ENCODE measurements at places on chromosomes 3 and 15.

GRCh38 chr3:78314327-78314726 is 1274.4 kb downstream of the ROBO2 start:
- no peak for DNase-seq

- DNase-seq, result no peak
These were observed 181.2 kb upstream of the NR2E3 start for GRCh38 chr15:71628988-71629770.

DNA sequence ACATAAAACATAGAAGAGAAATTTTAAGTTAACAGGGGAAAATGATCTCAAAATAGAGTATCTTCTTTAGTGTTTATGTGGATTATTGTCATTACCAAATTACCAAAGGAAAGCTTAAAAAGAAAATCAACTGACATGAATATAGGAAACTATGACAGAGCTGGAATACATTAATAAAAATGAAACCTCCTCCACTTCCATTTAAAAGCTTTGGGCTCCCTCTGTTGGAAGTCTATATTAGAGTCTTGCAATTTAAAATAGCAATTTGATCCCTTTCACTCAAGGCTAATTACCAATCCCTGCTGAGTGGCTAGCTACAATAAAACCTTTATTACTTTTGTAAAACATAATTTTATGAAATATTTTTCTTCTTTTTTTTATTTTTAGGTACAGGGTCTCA is 61.4 kb upstream of the IMPG2 start:
- DNase-seq, result no peak

DNA sequence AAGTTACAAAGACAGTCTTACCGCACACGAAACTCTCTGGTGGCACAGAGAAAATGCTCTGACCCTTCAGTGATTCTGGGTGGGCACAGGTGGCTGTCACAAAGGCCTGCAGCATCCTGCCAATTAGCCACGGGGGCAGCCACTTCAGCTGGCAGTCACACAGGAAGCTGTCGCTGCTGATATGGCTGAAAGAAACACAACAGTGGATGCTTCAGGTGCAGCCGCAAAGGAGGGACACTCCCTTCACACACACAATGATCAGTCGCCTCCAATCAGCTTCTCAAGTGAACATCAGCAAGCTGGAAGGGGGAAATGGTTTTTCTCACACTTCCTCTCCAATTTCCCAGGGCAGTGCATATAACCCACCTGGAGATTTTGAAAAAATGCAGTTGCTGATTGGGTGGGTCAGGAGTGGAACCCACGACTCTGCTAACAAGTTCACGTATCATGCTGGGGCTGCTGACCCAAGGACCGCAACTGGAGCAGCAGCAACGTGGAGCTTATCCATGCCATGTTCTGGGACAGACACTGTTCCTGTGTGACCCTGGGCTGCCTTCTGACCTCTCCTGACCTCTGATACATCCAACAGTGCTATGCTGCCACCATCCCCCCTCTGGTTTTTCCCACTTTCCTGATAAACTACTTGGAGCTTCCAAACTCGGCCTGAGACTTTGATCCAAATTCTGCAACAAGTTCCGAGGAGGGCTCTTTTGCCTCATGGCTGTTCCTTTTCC is 106.6 kb downstream of the LRIG1 start:
- DNase-seq, result peak; percentile 26

DNA sequence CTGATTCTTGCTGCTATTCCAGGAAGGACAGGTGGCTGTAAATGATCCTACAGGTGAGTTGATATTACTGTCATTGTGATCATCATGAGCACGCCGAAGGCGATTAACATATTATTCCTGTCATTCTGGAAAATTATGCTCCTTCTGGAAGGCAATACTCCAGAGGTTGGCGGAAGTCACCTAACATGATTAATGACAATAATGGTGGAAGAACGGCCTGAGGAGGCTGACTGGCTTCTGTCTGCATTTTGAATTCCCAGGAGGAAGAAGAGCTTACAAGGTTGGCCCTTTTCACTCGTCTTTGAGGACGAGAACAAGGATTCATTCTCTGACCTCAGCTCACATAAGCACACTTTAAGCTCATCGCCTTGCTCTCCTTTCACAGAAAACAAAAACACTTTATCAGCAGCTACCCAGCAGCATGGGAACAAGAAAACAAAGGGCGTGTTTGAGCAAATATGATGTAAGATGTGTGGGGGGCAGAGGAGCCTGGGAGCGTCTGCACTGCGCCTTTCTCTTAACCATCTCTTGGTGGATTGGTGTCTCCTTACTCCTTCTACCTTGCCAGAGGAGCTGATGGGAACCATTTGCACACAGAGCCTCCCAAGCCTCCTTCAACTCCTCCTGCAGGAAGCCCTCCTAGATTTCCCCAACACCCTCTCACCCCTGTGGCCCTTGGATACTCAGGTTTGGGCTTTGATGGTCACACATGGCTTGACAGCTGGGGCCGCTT is 23.0 kb downstream of the ACSBG1 start:
- no peak for DNase-seq

DNA sequence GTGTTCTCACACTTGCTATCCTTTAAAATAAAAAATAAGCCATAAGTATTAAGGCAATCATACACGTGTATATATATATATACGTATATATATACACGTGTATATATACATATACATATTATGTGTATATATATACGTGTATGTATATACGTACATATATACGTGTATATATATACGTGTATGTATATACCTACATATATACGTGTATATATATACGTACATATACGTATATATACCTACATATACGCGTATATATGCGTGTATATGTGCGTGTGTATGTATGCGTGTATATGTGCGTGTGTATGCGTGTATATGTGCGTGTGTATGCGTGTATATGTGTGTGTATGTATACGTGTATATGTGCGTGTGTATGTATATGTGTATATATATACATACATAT is 477.3 kb upstream of the ARRDC4 start:
- DNase-seq, result no peak

GRCh38 chr3:133831966-133832801 is 26.6 kb downstream of the SRPRB start:
- DNase-seq, result no peak

- DNase-seq, result no peak
These were observed 377.3 kb upstream of the SEMA6D start for GRCh38 chr15:47339800-47340570.

- DNase-seq, result no peak
These were observed 76.8 kb downstream of the ATP2B2 start for GRCh38 chr3:10428406-10429091.

GRCh38 chr3:197093871-197094270 is 64.3 kb upstream of the MELTF start:
- no peak for DNase-seq

GRCh38 chr3:47082519-47082918 is 81.4 kb downstream of the SETD2 start:
- DNase-seq, result no peak

DNA sequence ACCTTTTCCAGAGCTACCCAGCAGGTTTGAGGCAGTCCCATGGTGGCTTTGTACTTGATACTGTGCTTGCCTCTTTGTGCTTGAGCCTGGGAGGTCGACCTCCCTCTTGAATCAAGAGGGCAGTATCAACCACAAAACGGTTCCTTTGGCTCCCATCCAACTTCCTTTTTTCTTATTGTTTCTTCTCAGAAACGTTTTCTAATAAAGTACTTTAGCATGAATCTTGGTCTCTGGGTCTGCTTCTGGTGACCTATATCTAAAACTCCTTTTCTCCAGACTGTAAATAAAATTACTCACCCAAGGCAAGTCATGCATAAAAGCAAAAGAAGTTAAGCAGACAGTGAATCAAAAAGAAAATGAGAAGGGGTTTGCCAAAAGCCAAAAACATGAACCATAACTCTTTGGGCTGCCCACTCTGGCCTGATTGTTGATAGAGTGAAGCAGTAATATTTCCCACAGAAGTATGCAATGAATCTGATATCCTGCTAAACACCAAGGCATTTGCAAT is 112.2 kb upstream of the SLC4A7 start:
- DNase-seq, result no peak

- no peak for DNase-seq
These were observed 71.8 kb upstream of the TMEM108 start for GRCh38 chr3:132966374-132966773.

DNA sequence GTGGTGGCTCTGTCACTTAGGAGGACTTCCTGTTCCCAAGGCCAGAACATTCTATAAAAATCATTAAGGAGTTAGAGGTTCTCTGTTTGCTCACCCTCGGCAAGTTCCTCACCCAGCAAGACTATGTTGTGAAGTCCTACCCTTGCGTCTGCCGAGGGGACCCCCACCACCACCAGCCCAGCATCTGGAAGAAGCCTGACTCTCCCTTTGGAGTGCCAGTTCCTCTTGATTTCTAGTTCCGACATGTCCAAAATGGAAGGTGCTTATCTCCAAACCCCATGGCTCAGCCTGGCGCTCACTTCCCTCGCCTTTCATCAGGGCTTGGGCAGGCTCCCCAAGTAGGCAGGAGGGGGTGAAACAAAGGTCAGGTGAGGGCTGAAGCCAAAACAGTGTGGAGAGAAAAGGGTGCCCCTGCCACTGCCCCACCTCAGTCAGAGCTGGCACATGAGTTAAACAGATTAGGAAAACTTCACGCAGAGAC is 41.0 kb downstream of the BHLHE40 start:
- no peak for DNase-seq

DNA sequence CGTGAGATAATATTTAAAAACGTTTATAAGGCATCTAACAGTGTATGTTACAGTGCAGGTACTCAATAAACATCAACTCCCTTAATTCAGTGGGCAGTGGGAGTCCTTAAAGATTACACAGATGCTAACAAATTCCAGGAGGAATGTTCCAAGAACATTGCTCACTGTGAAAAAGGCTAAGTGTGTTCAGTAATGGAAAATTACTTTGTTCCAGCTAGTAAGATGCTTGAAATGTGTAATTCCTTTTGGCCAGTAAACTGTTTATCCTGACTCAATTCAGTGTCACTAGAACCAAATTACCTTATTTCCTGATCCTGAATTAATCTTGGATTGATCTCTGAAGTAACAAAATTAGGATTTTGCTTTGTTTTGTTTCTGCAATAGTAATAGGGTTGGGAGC is 54.2 kb upstream of the SEMA6D start:
- no peak for DNase-seq

DNA sequence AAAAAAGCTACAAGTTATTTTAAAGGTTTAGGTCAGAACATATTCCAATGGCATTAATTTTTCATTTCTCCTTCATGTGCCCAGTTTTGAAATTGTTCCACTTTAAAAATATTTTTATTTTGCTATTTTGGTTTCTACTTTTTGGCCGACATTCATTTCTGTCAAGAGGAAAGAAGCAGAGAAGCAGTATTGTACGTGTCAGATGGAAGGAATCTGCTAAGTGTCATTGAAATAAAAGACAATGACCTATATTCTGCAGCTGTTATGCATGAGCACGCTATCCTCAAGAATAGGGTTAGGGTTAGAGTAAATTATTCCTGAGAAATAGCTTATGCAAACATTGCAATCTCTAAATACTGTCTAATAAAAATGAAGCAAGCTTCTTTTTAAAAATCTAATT is 941.7 kb downstream of the TUSC7 start:
- DNase-seq, result no peak

DNA sequence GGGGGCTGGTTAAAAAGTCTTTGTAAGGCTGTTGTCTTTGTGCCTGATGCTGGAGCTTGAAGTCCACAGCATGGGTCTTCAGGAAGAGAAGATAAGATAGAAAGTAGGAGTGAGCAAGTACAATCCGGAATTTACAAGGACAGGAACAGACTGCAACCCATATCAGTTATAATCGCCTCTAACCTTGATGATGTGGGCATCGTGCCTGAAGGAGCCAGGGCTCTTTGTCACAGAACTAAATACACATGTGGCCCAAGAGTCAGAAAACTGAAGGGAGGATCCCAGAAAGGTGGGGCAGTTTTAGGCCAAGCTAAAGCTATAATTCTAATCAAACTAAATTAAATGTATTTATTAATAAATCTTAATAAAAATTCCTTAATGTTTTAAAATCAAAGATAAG is 132.2 kb downstream of the TMCO5A start:
- no peak for DNase-seq

DNA sequence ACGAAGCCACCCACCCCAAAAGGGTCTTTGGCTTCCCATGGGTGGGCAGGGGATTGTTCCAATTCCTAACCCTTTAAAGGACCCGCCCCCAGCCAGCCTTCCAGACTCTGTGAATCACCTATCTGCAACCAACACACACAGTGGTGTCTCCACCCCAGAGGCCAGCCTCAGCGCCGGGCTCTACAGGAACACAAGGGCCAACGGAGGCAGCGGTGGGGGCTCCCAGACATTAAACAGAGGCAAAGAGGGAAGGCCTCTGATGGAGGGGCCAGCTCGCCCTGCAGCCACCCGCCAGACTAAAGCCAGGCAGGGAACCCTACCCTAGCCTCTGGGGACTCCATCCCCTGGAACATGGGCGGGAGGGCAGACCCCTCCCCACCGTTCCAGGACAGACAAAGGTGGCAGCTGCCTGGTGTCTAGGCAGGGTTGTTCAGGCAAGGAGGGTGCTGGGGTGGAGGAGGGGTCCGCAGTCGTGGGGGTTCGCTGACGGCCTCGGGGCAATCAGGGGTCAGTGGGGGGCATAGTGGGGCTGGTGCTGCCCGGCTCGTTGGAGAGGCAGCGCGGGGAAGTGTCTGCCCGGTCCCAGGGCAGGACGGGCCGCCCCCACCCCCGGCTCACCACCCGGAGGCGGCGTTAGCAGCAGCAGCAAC is 448 bp downstream of the SHISA5 start:
- DNase-seq, result no peak

DNA sequence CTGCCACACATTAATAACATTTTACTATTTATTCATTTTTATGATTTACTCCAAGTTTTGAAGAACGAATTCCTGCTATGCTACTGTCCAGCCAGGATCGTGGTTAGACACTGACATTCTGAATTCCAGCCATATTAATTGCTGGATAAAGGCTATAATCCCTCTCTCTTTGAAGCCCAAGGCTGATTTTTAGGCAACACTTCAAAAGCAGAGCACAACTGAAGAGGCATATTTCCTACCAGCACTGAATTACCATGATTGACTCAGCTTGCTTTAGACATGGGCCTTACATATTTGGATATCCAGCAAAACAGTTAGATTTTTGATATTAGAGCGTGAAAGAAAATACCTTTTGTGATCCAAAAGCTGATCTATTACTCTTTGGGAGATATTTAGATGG is 205.0 kb downstream of the ZIC1 start:
- DNase-seq, result no peak

DNA sequence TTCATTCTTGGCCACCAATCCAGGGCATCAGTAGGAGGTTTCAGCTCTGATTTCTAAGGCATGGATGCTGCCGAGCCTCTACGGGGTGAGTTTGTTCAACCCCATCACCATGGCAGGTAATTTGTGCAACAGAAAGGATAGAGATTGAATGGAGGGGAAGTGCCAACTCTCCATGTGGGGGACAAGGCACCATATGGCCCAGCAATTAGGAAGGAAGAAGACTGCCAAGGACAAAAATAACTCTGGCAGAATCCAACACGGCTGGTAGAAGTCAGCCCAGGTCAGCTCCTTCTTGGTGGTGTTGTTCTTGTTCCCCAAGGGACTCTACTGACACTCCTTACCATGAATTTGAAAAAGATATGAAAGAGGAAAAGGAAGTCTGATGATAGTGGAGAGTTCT is 503.9 kb downstream of the MAGI1 start:
- DNase-seq, result no peak

- DNase-seq, result no peak
These were observed 543 bp downstream of the MEF2A start for GRCh38 chr15:99566157-99566897.

Measured in stimulated activated CD8-positive, alpha-beta memory T cell treated with anti-CD3 and anti-CD28 coated beads, Interleukin-4, amount 100 ng/mL, for 1 hour (primary cell).